Endothelial cell of umbilical vein (primary cell): ENCODE measurements at places on chromosomes 16 and 17. TPM values are rescaled to one million over a fixed set of nuclear protein-coding genes. Genes with fewer than 3 reads are reported as not detected.

MAPT gene
- total RNA-seq, result 0.16 and 0.51 TPM in 2 replicates

GPR142 gene
- not detected in 2 replicates for total RNA-seq

SEPTIN12 gene
- not detected in 2 replicates for total RNA-seq

TSC2 gene
- total RNA-seq, result 144 TPM in 2 replicates

TMEM235 gene
- 0.38 TPM in 1 of 2 replicates, not detected in the other for total RNA-seq

PIK3R6 gene
- total RNA-seq, result not detected in 2 replicates

PTGES3L gene
- total RNA-seq, result not detected in 2 replicates

IL34 gene
- 0.23 and 0.97 TPM in 2 replicates for total RNA-seq
